NCI-H187 (cell line): ENCODE measurements at places on chromosomes 11 and 22.

GRCh38 chr11:2950825-2951224 lies 21.6 kb upstream of the PHLDA2 start:
- no peak for DNase-seq

- no peak for DNase-seq
Observed at GRCh38 chr11:130344841-130345240, 30.1 kb upstream of the ZBTB44 start.

DNA sequence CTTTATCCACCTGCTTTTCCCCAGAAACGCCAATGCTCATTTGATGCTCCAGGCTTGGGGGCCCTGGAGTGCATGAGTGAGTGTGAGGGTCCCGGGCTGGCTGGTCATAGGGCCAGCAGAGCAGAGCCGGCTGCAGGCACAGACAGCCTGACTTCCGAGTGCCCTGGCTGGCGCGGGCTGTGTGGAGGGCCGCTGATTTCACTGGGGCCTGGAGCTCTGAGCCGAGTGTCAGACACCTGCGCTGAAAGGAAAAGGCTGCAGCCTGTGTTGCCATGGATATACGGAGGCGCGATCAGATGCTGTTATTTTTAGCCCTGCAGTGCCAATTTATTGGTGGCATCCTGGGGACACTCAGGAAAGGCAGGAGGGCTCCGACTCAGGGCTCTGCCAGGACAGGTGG lies 87.6 kb downstream of the ST3GAL4 start:
- DNase-seq = peak; percentile 35

GRCh38 chr11:27926486-27926885 lies 181.5 kb downstream of the KIF18A start:
- DNase-seq = no peak

DNA sequence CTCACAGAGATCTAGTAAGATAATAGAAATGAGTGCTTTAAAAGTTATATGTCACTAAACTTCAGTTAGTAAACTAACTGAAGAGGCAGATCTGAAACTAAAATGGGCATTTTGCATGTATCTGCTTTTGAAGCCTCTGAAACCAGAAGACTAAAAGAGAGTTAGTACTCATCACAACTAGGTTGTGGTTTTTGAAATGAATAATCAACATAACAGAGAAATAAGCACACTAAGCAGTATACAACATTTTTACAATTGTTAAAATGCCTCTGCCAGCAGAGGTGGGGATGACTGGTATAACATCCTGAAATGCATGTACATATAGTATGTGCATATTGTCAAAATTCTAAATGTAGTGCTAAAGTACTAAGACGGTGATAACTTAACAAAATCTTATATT lies 564.5 kb downstream of the DLG2 start:
- no peak for DNase-seq

GRCh38 chr22:47092896-47093311 lies 330.5 kb downstream of the TBC1D22A start:
- no peak for DNase-seq

- DNase-seq = no peak
Observed at GRCh38 chr22:44990328-44990727, 19.5 kb downstream of the PHF21B start.

- DNase-seq = no peak
Observed at GRCh38 chr22:26983311-26983710, 325.9 kb downstream of the MIAT start.

DNA sequence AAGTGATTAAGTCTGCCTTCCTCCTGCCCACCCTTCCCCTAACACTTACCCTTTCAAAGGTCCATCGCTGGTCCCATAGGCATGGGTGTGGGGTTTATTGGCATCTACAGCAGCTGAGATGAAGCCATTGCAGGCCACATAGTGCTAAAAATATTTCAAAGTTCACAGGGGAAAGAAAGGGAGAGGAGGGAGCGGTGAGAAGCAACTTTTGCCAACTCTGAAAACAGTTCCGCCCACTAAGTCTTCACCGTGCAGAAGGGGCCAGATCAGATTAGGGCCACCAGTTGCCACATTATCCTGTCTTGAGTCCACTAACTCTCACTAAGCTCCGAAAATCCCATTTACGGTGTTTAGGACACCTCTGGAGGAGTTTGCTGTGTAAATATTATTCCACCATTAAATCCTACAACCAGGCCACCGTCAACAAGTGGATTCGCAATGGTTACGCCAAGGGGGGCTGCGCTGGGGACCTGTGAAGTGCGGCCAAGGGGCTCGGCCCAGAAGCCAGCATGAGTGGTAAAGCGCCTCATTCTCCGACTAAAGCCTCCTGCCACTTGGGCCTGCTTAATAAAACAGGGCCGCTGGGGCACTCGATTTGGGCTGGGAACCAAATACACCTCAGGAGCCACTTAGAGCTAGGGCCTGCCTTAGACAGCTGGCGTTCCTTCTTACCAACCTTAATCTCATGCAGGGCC lies 534.9 kb downstream of the MIAT start:
- no peak for DNase-seq

DNA sequence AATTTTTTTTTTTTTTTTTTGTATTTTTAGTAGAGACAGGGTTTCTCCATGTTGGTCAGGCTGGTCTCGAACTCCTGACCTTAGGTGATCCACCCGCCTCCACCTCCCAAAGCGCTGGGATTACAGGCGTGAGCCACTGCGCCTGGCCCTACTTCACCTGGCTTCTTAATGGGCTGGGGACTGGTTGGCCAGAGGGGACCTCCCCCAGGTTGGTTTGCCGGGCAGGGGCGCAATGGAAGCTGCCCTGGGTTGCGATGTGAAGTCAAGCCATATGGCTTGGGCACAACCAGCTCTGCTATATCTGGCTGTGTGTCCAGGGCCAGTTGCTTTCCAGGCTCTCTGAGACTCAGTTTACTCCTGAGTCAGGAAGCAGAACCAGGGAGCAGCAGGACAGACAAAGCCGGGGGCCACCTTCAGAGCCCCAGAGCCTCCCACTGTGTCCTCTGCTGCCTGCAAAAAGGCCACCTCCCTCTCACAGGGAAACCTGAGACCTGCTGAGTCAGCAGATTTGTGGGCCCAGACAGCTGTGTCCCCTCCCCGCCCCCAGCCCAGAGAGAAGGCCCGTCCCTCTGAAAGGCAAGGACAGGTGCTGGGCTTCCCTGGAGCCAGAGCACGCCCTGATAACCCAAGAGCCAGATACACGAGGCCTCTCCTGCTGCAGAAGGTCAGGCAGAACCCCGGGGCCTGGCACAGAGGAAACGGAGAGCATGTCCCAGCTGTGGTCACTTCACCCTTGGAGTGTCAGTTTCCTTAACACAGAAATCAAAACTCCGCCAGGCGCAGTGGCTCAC lies 29.2 kb upstream of the DAGLA start:
- peak; percentile 56 for DNase-seq

GRCh38 chr22:48743601-48744282 lies 1083.9 kb downstream of the BRD1 start:
- no peak for DNase-seq

DNA sequence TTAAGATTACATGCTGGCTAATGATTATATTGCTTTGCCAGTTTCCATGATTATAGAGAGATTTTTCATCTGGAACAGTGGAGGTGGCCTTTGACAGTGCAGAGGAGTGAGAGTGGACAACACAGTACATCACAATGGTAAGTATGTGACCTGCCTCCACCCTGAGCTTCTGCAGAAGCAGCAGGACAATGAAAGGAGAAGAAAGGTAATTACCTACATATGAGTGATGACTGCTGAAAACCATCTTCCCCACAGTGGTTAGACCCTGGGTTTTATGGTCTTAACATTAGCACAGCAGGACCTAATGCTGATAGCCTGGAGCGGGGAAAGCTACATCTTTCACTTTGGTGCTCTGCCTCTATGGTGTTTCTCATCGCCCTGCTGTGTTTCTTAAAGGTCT lies 454.7 kb upstream of the DDI1 start:
- no peak for DNase-seq

GRCh38 chr22:17764036-17764435 lies 10.2 kb downstream of the BID start:
- no peak for DNase-seq

DNA sequence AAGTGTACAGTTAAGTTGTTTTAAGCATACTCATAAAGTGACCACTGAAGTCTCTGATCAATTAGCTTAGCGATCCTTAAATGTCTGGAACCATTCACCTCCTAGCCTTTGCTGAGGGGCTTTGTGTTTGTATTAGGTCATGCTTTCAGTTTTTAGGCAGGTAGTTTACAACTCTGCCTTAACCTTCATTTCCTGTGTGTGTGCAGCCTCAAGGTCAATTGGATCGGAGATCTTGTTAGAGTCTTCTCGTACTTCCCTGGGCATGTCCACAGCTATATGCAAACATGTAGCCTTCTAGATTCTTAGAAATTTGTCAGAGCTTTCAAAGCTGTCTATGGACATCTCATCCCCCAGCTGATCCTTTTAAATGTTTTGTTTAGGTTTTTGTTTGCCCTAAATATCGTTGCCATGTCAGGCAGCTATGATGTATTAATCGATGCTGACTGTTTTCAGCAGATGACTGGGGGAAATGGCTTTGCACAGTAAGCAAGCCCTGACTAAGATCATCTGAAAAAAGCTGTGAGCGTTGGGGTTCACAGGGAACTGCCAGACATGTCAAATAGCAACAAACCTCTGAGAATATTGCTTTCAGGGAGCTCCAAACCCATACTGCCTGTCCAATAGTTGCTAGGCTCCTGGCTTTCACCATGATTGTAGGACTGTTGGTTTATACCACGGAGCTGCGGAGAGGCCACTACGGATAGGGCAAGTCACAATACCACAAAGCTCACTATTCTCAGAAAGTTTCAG lies 45.6 kb downstream of the GLYAT start:
- DNase-seq = no peak

- DNase-seq = no peak
Observed at GRCh38 chr11:75146711-75147110, 4.2 kb upstream of the SLCO2B1 start.

DNA sequence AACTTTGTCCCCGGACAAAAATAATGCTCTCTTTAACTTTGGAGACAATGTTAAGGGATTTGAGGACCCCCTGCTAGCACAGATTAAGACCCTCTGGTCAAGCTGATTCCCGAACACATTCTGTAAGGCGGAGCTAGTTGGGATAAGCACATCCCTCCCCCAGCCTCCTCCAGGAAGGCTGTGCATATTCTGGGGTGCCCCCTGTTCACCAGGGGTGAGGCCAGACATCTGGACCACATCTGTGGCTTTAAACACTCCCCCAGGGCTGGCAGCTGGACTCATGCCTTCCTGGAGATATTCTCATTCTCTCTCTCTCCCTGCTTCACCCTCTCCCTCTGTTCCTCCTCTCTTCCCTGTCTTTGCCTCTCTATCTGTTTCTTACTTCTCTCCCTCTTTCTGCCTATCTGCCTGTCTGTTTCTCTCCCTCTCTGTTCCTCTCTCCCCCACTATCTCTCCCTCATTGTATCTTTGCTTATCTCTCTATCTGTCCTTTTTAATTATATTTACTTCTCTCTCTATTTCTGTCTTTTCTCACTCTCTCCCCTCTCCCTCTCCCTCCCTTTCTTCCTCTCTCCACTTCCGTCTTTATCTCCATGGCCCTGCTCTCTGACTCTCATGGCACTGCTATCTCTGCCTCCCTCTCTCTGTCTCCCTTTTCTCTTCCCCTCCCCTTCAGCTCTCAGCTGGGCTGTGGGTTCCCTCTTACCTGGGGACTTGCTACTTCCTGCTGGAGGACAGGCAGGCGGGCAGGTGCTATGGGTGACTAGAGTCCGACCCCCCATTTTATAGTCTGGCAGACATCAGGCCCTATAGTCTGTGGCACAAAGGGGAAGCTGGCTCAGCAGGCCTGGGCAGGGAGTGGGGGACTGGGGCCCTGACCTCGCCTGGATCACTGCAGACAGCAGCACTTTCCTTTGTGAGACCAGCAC lies at the start of gene CRYBB1:
Gene CRYBB1 (minus strand): TSS at position 757 of the 929 bp plus-strand sequence. CDS start 1,708 bp downstream, outside the sequence.
- DNase-seq = no peak

DNA sequence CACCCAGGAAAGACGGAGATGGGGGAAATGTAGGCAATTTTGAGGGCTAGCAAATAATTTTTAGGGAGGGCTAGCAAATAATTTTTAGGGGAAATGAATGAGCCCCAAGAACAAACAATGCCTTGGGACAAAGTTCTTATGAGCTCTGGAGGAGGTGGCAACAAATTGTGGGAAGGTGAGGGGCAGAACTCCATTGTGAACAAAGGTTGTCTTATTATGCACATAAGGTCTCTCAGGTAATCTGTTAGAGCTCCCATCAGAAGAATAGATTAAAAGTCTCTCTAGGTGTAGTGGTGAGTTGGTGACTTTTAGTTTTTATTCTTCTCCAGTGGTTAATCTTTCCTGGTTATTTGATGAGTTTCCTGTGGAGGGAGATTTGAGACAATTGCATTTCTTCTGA lies 2.4 kb upstream of the PRPF19 start:
- DNase-seq = no peak

DNA sequence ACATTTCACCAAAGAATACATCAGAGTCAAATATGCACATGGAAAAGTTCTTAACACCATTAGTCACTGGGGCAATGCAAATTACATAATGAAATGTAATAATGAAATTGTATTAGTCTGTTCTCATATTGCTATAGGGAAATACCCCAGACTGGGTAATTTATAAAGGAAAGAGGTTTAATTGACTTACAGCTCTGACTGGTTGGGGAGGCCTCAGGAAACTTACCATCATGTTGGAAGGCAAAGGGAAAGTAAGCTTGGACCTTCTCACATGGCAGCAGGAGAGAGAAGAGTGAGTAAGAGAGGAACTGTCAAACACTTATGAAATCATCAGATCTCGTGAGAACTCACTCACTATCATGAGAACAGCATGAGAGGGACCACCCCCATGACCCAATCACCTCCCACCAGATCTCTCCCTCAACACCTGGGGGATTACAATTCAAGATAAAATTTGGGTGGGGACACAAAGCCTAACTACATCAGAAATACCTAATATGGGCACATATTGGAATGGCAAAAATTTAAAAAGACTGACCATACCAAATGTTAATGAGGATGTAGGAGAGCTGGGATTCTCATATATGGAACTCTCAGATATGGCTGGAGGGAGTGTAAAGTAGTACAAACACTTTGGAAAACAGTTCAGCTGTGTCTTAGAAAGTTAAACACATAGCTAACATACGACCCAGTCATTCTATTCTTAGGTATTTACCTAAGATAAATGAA lies 65.1 kb upstream of the CD44 start:
- no peak for DNase-seq

DNA sequence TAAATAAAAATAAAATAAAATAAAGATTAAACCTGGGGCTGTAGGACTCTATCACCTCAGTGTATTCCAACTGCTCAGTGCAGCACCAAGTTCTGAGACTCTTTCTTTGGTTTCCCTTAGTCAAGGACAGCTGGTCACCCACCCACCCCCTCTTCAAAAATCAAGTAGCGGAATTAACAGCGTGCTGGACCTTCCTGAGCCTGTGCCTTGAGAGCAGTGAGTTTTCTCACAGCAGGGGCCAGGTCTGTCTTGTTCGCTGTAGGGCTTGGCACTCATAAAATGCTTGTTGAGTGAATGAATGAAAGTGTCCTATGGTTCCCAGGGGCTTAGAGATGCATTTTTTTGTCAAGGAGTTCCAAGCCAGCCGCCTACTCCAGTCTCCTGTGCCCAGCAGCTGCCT lies 2.9 kb upstream of the ALX4 start:
- no peak for DNase-seq

GRCh38 chr22:19880786-19881569 lies 26.3 kb upstream of the GNB1L start:
- no peak for DNase-seq
